ENCODE measurements at places on chromosomes 5 and 9.

- DNase-seq: peak; percentile 66
Measured at GRCh38 chr5:125411071-125411743, 664.8 kb upstream of the ZNF608 start.

GRCh38 chr5:92380069-92380770, 997.1 kb upstream of the ARRDC3 start:
- no peak for DNase-seq

GRCh38 chr9:74865177-74865576, 22.5 kb downstream of the TRPM6 start:
- DNase-seq: no peak

GRCh38 chr5:57592236-57592635, 109.6 kb upstream of the ACTBL2 start:
- DNase-seq: no peak

GRCh38 chr9:113907282-113907681, 31.2 kb downstream of the ZNF618 start:
- DNase-seq: no peak

DNA sequence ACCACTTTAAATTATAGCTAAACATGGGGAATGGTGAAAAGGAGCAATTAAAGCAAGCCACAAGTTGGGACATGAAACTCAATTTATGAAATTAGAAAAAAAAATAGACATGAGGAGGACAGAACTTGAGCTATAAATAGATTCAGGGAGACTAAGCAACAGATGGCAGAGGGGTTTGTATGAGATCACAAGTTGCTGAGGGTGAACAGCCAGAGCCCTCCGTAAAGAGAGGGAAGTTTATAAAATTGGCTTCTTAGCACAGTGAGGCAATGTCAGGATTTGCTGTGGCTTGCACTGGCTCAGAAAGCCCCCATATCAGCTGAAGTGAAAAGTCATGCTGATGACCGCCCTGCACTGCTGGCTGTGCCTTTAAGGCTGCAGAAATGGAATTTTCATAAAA, 443.4 kb upstream of the CD180 start:
- no peak for DNase-seq

DNA sequence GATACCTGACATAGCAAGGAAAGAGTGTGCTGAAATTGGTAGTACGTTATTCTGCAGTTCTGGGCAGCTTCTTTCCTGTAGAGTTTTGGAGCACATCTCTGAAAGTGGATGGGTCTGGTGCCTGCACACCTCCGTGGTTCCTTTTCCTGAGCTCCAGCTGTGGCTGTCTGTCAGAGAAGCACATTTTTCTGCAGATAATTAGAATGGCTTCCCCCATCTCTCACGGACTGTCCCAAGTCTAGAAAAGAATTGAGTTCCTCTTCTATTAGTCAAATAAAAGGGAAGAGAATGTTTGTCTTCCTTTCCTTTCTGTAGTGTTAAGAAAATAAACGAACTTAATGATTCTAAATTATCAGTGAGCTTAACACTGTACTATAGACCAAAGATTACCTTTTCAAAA, 55.7 kb downstream of the VCAN start:
- DNase-seq: no peak

DNA sequence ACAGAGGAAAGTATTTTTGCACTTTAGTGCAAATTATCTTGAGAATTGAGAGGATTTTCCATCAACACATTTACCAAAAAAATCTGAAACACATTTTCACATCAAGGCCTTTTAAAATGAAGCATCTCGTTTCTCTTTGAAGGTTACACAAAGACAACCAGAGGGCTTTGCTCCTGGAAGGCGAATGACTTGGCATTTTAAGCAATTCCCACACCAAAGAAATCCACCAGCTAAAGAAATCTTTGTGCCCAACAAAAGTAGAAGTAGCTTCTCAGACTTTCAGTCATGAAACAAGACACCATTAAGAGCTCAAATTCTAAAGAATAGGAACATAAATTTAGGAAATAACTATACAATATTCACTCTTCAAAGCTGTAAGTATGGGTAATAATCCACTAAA, 59.9 kb downstream of the HABP4 start:
- DNase-seq: no peak

DNA sequence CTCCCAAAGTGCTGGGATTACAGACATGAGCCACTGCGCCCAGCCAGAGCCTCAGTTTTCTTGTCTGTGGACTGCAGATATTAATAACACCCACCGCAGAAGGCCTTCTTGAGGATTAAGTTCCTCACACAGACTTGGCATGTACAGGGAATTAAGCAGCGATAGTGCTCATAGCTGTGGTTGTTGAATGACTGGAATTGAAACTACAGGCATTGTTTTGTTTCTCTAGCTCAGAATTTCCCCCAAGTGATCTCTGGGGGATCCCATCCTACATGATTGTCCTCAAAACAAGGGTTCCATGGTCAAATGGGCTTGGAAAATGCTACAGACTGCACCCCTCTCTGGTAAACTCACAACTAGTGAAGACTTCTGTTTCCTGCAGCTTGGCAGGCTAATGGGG, 44.2 kb upstream of the TDRD7 start:
- DNase-seq: no peak

GRCh38 chr9:125984461-125984860, 237.3 kb downstream of the PBX3 start:
- no peak for DNase-seq

DNA sequence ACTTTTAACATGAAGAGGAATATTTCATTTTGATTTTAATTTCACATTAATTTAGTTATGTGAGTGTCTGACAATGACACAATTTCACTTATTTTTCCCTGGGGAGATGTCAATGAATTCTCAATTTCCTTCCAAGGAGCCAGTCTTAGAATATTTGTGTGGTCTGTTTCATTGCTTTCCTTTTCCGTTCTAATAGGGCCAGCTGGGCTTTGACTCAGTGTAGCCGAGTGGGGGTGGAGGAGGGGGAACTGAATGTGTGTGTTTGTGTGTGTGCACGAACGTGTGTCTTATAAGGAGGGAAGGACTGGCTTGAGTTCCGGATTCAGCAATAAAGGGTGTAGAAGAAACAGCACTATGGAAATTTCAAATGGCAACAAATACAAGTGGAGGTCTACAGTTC, 100.0 kb downstream of the BASP1 start:
- no peak for DNase-seq

GRCh38 chr9:7229571-7229970, 471.8 kb downstream of the KDM4C start:
- DNase-seq: no peak

DNA sequence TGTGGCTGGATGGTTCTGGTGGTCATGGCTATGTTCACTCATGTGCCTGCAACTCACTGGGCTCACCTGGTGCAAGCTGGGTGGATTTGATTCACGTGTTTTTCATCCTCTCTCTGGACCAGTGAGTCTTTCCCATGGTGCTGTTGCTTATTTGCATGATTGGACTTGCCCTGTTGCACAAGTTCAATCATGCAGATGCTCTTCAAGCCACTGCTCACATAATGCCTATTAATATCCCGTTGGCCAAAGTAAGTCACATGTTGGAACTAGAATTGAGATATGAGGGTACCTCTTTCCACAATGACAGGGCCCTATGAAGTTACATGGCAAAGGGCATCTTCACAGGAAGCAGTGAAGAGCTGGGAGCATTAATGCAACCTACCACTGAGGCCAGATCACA, 26.5 kb upstream of the MROH2B start:
- DNase-seq: no peak

DNA sequence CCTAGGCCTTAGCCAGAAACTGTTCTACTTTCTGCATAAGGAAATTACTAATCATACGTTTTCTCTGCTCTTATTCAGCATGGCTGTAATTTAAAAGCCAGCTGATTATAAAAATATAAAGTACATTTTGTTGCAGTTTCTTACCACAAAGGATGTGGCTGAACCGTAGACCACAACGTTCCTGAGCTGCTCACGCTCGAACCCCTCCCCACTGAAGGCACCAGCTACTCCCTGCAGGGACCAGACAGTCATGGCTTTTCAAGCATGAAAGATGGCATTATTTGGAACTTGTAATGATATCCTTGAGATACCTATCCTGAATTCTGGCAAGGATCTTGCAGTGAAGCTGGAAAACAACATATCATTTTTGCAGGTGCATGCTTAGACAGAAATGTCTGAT, 91.8 kb upstream of the DMRT1 start:
- no peak for DNase-seq

DNA sequence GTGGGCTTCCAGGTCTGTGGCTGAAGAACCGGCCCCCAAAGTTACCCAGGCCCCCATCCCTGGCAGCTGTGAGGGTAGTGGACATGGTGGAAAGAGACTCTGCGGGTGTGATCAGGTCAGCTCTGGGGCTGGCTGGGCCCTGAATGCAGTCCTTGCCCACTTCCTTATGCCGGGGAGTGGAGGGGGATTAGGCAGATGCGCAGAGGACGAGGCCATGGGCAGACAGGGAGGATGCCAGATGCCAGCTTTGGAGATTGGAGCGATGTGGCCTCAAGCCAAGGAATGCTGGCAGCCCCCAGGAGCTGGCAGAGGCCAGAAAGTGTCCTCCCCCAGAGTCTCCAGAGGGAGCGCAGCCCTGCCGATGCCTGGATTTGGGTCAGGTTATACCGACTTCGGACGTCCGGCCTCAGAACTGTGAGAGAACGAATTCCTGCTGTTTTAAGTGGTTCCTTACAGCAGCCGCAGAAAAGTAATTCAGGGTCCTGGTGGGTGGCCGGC, 69.8 kb downstream of the ADAMTS2 start:
- DNase-seq: no peak

- DNase-seq: peak; percentile 20
Measured at GRCh38 chr5:9932770-9933169, 302.6 kb upstream of the TAS2R1 start.

GRCh38 chr9:131886826-131887225, 146.9 kb upstream of the RAPGEF1 start:
- peak; percentile 27 for DNase-seq

- DNase-seq: peak; percentile 28
Measured at GRCh38 chr5:144028636-144029035, 141.8 kb downstream of the YIPF5 start.

- no peak for DNase-seq
Measured at GRCh38 chr5:141788296-141788970, 89.8 kb downstream of the PCDH1 start.

DNA sequence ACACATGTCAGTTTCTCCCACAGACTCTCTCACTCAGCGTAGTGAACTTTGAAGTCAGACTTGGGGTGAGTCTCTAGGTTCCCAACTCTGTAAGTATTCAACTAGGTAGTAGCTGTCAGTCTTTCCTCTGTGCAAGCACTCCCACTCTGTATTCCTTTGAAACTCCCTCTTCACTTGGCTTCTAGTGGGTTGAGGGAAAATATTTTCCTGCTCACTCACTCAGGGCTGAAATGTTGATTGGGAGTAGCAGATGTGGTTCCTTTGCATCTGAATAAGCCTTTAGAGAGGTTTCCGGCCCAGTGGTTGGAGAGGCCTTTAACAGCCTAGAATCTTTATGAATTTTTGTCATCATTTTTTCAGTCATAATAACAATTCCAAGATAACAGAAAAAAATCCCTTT, 18.1 kb upstream of the ARRDC3 start:
- no peak for DNase-seq

DNA sequence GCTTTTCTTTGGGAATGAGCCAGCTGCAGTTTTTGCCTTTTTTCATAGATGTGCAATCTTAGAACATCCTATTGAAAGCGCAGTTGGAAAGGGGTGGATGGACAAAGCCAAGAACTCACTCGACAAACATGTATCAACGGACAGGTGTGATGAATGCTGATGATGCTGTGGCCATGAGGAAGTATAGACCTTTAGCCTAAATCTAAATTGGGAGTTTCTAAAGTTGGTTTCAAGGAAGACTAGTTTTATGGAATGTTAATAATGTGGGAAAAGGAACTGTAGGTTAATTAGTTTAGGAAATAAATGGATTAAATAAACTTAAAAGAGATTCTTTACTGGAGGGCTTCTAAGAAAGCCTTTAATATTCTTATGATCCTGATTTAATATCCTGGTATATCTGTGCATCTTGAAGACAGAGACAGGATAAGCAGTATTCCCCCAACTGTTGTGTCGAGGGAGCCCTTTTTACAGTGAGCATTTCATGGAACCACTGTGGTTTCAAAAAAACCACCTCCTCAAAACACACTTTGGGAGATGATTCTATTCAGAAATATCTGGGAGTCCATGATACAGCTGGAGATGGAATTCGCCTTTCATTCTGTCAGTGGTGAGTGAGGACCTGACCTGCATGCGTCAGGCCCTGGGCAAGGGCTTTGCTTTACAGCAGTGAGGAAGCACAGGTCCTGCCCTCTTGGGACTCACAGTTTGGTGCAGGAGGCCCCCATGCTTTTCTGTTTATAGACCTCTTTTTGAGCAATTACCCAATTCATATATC, 82.6 kb downstream of the AOPEP start:
- DNase-seq: no peak

GRCh38 chr9:111601237-111602018, 2.0 kb upstream of the PTGR1 start:
- no peak for DNase-seq

DNA sequence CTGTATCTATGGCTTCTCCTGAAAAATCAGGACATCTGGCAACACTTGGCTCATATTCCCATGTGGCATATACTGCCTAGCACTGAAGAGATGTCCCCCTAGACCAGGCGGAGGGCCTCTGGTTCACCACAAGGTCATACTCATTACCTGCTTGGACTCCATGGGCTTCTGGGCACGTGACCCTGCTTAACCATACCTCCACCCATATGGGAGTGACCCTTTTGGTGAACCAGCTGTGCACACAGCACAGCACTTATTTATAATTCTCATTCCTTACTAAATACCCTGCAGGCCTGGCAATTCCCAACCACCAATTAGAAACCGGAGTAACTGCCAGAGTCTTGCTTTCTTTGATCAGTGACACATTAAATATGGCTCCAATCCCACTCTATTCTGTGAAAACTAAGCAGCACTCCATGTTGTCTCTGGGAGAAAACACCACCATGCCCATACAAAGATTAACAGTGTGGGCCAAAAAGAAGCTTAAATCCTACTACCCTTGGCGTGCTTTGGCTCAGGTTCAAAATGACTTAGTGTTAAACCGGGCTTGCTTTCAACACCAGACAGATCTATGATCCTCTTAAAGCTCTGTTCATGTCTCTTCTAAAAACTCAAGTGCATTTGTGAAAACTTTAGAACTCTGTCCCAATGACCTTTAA, 57.7 kb downstream of the MTMR12 start:
- peak; percentile 77 for DNase-seq

GRCh38 chr5:106142116-106142515, 1528.6 kb downstream of the EFNA5 start:
- DNase-seq: no peak

GRCh38 chr5:175281714-175282113, 162.3 kb downstream of the DRD1 start:
- DNase-seq: no peak

DNA sequence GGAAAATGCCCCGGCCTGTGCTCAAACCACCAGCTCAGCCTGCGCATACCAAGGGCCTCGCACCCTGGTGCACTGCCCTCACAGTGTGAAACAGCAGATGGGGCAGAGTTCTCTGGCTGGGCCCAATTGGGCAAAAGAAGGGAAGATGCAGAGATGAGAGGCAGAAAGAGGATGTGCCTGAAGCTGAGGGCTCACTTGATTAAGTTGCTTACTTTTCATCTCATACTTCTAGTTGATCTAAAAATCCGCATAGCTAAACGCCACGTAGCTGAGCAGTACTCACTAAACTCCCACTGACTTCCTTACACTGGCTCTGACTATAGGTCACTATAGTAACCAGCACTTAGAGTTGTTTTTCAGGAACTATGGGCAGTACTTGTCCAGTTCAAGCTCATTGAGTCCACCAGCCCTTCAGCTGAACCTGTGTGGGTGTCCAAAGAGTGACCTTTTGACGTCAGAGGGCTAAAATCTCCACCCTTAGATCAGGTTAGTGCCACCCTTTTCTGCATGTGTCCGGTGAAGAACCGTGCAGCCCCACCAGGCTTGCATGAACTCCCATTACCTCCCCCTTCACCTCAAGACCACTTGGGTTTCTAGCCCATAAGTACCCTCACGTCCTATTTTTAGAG, 215.2 kb downstream of the AUH start:
- DNase-seq: no peak

GRCh38 chr9:88090151-88090581, 48.1 kb downstream of the SPATA31C2 start:
- no peak for DNase-seq

Data from fibroblast of the conjunctiva (primary cell).